ENCODE measurements at places on chromosomes 5 and 9.
A peak's percentile ranks its signal among the peaks of the same experiment; 100 is the strongest.

DNA sequence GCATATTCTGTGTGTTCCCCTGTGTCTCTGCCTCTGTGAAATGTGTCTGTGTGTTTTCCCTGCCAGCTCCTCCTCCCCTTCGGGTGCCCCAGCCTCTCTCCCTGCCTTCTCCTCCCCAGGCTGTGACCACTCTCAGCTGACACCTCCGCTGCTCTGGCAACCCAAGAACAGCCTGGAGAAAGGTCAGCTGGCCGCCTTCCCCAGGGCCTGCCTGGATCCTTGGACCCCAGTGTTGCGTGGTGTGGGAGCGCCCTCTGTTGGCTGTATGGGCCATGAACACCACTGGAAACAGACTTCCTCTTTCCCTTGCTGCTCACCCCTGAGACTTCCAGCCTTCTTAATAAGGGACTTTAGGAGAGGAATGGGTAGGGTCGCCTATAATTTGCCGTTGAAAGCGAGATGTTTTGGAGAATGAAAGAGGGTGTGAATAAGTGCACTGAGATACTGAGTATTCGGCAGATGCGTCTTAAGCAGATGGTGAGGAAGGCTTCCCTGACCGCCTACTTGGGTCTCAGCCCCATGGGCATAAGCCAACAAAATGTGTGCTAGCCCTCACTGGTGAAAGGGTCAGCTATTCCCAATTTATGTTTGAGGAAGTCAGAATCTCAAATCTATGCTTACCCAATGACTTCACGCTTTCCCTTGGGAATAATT lies 114.9 kb upstream of the TRIM32 start:
- peak; percentile 32 for DNase-seq

GRCh38 chr5:148620696-148621095 lies 33.6 kb downstream of the HTR4 start:
- DNase-seq, result no peak

- DNase-seq, result peak; percentile 36
Observed at GRCh38 chr9:100011062-100011681, 87.6 kb downstream of the ERP44 start.

- no peak for DNase-seq
Observed at GRCh38 chr5:139726248-139726647, 69.4 kb upstream of the PSD2 start.

- peak; percentile 52 for DNase-seq
Observed at GRCh38 chr5:14109041-14109747, 33.9 kb upstream of the TRIO start.

GRCh38 chr5:9869616-9870288 lies 239.6 kb upstream of the TAS2R1 start:
- no peak for DNase-seq

DNA sequence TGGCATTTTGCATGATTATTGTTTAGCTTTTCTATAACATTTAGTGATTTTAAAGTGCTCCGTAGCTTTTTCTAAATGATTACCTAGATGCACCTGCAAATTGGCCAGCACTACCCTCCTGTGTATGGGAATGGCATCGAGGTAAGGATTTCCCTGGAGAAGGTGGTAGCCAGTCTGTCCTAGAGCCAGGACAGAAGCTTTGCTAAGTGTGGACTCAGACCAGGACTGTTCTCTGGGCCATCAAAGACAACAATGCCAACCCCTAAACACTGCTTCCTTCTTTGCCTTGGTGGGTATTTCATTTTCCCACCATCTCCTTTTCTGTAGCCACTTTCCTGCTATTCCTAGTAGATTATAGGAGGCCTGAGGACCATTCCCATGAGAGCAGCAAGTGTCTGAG lies 53.0 kb downstream of the CD180 start:
- no peak for DNase-seq

DNA sequence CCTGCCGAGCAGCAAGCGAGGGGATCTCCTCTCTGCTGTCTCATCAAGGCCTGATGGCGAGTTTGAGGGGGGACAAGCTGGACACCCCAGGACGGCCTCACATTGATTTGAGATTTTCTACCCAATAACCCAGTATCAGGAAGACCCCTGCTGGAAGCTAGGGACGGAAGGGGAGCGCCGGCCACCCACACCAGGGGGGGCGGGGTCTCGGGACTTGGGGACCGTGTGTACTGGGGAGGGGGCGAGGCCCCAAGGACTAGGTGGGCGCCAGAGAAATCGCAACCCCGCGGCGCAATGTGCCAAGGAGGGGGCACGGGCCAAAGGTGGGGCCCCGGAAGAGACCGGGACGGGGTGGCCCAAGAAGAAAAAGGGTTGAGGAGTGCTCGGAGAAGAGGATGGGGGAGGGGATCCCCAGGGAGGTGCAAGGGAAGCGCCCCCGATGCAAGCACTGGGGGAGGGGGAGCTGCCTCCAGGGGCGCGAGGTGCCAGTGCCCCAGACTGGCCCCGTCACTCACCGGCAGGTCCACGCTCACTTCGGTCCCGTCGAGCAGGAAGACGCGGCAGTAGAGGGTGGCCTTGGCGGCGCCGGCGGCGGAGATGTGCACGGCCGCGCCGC lies 1.1 kb downstream of the EPB41L4B start:
- DNase-seq, result peak; percentile 22

- DNase-seq, result no peak
Observed at GRCh38 chr9:87237336-87237735, 260.3 kb upstream of the DAPK1 start.

DNA sequence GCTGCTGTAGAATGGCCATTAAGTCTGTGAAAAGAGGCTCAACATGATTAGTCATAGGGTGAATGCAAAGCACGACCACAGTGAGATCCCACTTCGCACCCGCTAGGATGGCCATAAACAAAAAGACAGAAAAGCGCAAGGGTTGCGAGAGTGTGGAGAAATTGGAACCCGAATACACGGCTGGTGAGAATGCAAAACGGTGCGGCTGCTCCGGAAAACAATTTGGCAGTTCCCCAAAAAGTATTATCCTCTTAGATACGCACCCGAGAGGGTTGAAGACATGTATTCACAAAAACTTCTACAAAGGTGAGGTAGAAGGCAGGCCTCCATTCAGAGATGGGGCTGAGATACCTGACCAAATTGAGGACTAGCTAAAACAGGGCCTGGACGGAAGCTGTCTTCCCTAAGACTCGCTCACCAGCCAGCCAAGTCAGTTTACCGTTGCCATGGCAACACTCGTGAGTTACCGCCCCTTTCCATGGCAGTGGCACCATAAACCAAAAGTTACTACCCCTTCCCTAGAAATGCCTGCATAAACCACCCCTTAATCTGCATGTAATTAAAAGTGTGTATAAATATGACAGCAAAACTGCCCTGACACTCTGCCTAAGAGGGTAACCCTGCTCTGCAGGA lies 726 bp upstream of the PSMB7 start:
- no peak for DNase-seq

GRCh38 chr5:142869886-142870285 lies 99.7 kb downstream of the ARHGAP26 start:
- DNase-seq, result no peak

DNA sequence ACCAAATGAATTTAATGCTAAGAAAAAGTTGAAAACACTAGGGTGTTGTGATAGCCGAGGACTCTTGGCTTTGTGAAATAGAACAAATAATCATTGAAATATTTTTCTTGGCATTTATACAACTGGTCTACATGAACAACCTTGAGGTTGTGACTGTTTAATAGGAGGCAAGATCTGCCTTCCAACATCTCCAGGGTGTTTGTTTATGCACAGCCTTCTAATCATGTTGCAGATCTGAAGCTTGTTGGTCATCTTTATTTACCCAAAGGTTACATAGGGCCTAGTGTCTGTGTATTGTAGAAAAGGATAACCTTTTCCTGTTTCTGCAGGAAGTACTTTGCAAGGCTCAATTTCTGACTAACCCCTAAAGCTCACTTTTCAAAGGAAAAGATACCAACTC lies 65.2 kb upstream of the RANBP3L start:
- no peak for DNase-seq

GRCh38 chr5:79464695-79465332 lies 49.1 kb downstream of the HOMER1 start:
- DNase-seq, result no peak

DNA sequence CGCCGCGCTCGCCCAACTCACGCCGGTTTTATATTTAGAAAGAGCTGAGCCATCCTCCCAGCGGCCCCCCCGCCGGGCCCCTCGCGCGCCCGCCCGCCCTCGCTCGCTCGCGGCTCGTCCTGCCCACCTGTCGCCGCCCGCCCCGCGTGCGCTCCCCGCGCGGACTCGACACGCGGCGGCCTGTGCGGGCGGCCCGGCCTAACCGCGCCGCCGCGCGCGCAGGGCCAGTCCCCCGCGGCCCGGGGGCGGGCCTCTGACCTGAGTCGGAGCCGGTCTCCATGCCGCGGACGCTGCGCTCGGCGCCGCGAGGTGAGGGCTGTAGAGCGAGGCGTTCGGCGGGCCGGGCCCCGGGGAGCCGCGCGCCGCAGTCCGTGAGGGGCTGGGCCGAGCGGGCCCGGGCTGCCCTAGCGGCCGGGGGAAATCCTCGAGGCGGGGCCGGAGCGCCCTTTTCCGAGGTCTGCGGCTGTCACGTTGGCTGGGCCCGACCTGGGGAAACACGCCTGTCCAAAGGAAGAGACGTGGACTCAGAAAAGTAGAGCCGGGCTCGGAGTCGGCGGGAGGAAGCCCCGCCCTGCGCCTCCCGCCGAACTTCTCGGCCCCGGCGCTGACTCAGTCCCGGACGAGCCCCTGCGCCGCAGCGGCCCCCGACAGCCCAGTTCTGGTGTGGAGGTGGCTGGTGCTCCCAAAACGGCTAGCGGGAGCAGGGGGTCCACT lies at the start of gene ECPAS:
Gene ECPAS, minus strand, starts transcription at position 526 of the 714 bp plus-strand sequence. CDS start 11,465 bp downstream, outside the sequence.
- peak; percentile 89 for DNase-seq

GRCh38 chr9:6506571-6506970 lies 93.6 kb downstream of the UHRF2 start:
- DNase-seq, result no peak

DNA sequence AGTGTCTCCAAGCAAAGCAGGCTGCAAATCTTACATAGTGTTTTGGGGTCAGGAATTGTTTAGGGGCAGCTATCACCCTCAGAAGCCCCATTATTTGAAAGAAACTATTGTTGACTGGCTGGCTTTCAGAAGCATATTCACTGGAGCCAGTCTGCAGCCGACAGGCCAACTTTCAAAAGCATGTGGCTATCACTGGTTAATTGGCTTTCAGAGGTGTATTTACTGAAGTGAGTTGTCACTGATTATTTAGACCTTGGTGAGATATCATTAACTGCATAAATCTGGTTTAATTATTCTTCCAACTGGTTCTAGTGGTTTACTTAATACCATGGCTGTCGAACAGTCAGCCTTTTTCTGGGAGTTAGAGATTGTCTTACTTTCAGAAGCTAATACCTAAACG lies 247.0 kb downstream of the CWC27 start:
- no peak for DNase-seq

DNA sequence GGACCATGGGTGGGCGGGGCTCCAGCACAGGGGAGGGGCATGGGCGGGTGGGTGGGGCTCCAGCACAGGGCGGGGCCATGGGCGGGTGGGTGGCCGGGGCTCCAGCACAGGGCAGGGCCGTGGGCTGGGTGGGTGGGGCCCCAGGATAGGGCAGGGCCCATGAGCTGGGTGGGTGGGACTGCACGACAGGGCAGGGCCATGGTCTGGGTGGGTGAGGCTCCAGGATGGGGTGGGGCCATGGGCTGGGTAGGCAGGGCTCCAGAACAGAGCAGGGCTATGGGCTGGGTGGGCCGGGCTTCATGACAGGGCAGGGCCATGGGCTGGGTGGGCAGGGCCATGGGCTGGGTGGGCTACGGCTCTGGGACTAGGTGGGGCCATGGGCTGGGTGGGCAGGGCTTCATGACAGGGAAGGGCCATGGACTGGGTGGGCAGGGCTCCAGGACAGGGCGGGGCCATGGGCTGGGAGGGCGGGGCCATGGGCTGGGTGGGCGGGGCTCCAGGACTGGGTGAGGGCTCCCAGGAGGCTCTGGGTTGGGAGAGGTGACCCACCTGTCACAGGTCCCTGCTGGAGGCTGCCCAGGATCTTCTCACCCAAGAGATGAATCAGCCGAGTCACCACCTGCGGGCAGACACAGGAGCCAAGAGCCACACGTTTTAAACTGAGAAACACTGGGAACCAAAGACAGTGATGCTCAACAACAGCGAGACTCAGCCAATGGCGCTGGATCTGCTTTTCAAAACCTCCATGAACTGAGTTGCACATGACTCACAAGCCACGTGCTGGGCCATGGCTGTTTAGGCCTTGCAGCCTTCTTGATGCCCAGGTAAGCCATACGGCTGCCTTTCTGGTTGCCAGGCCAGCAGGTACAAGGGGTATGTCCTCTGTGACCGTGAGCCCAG lies 33.6 kb upstream of the NSMF start:
- peak; percentile 59 for DNase-seq

GRCh38 chr5:10856683-10857337 lies 95.8 kb upstream of the DAP start:
- DNase-seq, result peak; percentile 19

- DNase-seq, result no peak
Observed at GRCh38 chr5:137866541-137867388, 895 bp upstream of the MYOT start.

DNA sequence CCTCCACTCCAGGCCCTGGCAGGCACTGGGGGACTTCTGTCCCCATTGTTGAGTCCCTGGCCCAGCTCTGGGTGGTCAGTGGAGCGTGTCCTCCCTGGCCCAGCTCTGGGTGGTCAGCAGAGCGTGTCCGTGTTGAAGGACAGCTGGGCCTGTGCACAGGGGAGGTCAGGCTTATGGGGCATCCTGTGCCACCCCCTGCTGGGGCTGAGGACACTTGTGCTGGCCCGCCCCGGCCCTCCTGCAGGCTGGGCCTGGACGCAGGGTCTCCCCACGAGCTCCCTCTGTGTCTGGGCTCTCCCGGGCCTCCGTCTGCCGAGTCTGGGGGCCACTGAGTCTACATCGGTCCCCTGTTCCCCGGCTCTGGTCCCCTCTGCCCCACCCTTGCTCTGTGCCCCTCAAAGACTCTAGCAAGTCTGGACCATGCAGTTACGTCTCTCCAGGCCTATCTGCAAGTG lies 11.5 kb upstream of the CLIC3 start:
- DNase-seq, result no peak

- DNase-seq, result no peak
Observed at GRCh38 chr5:1652873-1653697, 129.3 kb upstream of the LPCAT1 start.

GRCh38 chr9:30015073-30015472 lies 2369.4 kb upstream of the ACO1 start:
- DNase-seq, result no peak

DNA sequence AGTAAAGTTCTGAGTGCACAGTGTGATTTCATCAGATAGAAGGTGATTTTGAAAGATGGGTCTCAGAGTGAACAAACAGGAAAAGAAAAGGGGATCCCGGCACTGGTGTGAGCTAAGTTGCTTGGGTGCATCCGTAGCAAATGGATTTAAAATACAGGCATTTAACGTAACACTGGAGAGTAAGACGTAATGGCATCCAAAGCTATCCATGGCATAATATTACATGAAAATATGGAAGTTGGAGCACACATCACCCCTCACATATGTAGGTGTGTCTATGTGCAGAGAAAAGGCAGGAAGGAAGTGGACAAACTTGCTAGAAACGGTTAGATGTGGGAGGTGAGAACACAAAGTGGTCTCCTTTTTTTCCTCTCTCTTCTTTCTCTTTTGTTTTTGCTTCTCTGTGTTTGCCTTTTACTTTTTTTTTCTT lies 38.2 kb upstream of the SEMA4D start:
- no peak for DNase-seq

- no peak for DNase-seq
Observed at GRCh38 chr9:20009606-20010005, 220.8 kb upstream of the SLC24A2 start.
